ENCODE measurements at places on chromosomes 4 and X.

- DNase-seq = no peak
Measured at GRCh38 chr4:61079976-61080375, 120.2 kb upstream of the ADGRL3 start.

- no peak for DNase-seq
Measured at GRCh38 chr4:156693557-156693956, 278.0 kb downstream of the PDGFC start.

DNA sequence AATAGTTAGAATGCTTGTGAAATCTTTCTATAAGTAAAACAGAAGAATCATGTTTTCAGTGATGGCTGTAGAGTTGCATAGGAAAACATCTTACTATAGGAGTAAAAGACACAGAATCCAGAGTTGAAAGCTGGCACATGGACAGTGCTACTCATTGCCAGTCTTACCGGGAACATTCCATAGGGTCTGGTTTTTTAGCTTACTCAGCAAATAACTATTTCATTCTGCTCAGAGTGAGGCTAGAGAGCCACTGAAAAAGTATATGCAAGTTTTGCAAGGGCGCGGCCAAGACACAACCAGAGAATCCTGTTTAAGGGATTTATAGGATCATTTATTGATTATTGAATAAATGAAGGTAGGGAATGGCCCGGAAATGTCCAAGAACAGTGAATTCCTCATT, 60.3 kb downstream of the MTHFD2L start:
- no peak for DNase-seq

DNA sequence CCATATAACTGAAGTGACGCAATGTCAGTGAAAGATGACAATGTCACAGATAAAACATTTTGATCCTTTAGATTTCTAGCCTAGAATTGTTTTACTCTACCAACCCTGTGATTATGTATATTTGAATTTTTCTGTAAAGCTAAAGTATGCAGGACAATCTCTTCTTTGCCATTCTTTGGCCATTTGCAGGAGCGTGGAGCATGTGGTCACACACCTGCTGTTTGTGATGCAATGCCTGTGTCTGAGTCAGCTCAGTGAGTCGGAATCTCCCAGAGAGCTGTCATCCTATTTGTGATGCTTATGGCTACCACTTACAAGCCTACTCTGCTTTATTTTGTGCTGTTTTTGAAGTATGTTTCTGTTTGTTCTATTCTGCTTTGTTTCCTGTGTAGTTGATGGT, 214.5 kb downstream of the NAF1 start:
- DNase-seq = no peak

- DNase-seq = no peak
Measured at GRCh38 chr4:686413-687040, 2.4 kb downstream of the SLC49A3 start.

GRCh38 chr4:142334931-142335330, 511.2 kb downstream of the INPP4B start:
- no peak for DNase-seq

- DNase-seq = no peak
Measured at GRCh38 chrX:20680998-20681397, 414.3 kb upstream of the RPS6KA3 start.

DNA sequence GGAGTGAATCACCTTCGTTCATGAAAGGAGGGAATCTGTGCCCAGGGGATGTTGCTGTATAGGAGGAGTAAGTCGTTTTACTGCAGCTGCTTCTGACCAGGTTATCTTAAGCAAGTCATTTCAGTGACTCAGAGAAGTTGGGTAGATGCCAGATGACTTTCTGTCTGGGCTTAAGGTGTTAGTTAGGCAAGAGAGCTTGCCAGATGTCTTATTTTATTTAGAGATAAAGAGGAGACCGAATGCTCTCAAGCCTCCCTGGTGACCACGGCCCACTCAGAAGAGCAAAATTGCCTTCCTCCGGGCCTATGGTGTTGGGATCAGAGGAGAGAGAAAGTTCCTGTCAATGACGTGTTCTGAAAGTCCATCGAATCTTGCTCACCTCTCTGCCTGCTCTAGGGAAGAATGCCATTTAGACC, 16.3 kb upstream of the ZNF827 start:
- DNase-seq = no peak

GRCh38 chr4:123415576-123415975, 19.0 kb downstream of the SPRY1 start:
- DNase-seq = no peak

DNA sequence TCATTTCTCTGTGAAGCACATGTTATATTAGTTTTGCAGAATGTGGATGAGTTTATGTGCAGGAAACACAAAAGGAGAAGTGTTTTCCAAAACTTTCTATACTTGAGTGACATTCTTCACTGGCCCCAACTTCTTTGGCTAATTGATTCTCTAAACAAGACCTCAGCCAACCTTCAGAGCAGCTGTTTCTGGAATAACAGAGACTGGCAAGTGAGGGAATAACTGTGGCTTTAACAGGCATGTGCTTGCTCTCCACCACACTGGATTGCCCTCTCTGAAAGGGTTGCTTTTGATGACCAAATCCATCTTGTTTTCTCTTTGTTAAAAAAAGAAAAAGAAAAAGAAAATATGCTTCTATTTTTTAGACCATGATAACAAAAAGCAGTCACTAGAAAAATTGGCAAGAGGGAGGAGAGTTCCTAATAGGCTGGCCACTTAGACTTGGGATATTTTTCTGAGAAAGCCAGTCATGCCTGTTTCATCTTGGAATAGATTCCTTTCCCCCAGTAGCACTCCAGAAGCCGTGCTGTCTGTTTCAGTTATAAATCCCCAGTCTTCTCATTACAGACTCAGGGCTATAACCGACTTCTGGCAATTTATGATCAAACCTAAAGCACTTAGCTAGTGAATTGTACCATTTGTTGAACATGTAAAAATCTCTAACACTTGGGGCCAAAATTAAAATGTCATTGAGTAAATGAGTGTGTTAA, 295.0 kb upstream of the NR3C2 start:
- DNase-seq = no peak

- no peak for DNase-seq
Measured at GRCh38 chr4:2154215-2154740, 87.6 kb downstream of the HAUS3 start.

DNA sequence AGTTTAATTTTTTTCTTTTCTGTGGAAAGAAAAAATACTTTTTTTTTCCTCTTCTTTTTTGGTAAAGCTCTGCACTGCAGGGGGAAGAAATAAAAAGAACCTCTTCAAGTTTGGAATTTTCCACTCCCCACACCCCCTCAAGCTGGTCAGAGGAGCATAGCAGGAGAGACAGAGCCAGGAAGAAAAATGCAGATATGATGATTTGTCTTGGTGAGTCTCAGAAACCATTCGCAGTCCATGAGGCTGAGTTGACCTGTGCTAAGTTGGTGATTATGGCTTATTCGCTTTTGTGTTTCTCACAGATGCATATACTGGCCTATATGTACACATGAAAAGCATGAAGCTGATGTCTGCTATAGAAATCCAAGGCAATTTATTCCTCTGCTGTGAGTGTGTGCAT, 205.9 kb downstream of the LDB2 start:
- DNase-seq = no peak

GRCh38 chr4:186740822-186741221, 17.2 kb upstream of the FAT1 start:
- no peak for DNase-seq

DNA sequence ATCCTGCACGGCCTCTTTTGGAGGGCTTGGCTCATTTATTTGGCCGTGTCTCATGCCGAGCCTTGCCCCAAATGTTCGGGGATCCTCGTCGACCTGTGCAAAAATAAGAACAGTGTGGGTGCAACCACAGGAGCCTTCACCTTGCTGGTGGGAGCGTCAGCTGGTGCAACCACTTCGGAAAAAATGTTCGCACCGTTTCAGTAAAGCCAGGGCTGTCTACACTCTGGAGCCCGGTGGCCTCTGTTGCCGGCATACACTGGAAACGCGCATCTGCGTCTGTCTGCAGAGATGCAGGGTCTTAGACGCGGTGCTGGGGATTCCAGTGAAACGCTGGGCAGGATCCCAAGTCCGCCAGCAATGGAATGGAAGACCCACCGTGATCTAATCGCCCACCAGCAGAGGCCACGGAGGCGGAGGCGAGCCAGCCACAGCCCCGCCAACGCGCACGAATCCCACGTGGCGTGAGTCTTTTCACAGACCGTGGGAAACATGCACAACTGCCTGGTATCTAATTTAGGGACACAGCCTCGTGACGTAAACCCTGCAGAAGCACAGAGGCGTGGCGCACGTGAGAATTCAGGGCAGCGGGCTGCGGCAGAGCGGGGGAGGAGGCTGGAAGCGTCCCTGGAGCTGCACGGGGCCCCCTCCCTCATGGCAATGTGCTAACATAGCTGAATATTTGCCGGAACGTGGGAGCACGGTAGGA, 13.8 kb upstream of the MXD4 start:
- DNase-seq = no peak

GRCh38 chr4:168572002-168572401, 75.2 kb downstream of the PALLD start:
- no peak for DNase-seq

DNA sequence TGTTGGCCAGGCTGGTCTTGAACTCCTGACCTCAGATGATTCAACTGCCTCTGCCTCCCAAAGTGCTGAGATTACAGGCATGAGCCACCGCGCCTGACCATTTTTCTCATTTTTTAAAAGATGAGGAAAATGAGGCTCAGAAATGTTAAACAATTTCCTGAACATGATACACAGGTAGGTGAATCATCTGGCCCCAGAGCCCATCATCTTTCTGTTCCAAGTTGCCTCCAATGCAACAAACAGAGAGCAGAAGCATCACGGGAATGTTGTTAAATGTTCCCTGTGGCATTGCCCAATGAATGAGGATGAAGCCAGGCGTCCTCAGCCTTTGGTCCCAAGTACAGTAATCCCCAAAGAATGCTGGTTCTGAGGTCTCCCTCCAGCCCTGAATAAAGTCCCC, 31.3 kb upstream of the ANXA5 start:
- DNase-seq = peak; percentile 40

GRCh38 chr4:14345356-14345775, 656.9 kb upstream of the CPEB2 start:
- DNase-seq = peak; percentile 39

DNA sequence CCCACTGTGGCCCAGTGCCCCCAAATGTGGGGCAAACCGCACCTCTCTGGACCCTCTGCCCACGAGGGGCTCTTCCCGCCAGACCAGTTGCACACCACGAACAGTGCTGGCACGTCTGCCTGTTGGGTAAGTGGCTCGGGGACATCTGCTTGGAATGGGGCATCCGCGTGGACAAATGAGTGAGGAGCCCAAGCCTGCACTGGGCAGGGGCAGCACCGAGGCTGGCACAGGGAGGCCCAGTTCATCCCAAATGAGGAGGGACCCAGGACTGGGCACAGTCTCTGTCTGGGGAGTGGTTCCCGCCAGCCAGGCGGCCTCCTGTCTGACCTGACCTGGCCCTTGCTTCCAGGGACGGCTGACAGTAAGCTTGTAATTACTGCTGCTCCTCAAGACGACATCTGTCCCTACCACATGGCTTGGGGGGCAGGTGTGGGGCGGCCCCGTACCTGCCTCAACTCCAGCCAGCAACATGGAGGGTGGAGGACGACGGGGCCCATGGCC, 3.2 kb downstream of the SPON2 start:
- DNase-seq = no peak

DNA sequence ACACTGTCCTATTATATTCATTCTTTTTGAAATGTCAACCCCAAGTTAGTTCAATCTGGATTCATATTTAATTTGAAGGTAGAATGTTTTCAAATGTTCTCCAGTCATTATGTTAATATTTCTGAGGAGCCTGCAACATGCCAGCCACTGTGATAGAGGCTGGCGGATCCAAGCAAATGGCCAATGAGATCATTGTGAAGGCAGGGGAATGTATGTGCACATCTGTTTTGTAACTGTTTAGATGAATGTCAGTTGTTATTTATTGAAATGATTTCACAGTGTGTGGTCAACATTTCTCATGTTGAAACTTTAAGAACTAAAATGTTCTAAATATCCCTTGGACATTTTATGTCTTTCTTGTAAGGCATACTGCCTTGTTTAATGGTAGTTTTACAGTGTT, 1.6 kb downstream of the CXCL1 start:
- DNase-seq = no peak

GRCh38 chr4:147012059-147012707, 66.5 kb upstream of the TTC29 start:
- no peak for DNase-seq

GRCh38 chr4:5114950-5115349, 63.7 kb downstream of the STK32B start:
- no peak for DNase-seq

DNA sequence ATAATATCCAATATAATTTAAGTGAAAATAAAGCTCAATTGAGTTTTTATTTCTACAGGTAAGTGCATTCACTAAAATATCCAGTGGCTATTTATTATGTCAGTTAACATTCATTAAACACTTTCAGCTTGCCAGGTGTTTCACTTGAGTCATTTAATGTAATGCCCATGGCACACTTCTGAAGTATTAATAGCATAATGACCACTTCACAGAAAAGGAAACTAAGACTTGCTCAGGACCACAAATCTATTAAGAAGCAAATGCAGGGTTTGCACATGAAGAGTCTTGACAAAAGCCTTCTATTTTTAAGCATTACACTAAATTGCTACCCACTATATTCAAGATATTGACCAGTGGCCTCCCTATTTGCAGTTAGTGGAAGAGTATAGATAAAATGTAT, 612.7 kb downstream of the KCTD8 start:
- DNase-seq = no peak

- no peak for DNase-seq
Measured at GRCh38 chr4:133150486-133151340, 1.6 kb downstream of the PCDH10 start.

GRCh38 chrX:9324676-9325075, 140.2 kb upstream of the TBL1X start:
- no peak for DNase-seq

DNA sequence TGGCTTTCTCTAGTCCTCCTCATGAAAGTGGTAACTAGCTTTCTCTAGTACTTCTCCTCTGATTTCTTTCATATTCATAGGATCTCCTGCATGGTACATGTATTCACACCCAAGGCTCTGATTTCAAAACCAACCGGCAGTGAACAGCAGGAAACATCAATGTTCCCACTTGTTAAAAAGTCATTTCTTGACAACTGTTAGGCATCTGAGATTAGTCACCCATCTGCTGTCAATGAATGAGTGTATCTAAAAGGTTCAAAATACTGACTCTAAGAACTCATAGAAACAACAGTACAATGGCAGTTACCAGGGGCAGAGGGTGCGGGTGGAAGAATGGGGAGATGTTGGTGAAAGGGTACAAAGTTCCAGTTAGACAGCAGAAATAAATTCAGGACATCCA, 31.5 kb upstream of the PUDP start:
- no peak for DNase-seq

DNA sequence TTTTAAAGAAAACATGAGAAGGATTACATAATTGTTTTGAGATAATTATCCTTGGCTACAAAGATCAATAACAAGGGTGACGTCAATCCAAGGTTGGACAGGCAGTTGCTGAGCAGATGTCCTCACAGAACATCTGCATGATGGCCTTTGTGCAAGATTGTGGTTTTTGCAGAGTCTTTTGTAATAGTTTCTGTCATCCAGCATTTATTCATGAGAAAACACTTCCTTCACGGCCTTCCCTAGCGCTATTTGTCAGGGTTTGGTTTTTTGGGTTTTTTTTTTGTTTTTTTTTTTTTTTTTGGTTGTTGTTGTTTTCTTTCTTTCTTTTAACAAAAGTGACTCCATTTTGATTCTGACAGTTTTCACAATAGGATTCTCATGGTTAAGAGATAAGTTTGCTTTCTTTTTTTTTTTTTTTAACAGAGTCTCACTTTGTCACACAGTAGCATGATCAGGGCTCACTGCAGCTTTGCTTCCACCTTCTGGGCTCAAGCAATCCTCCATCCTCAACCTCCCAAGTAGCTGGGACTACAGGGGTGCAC, 31.5 kb upstream of the ELF2 start:
- DNase-seq = no peak

GRCh38 chr4:143554728-143555597, 41.5 kb downstream of the SMARCA5 start:
- no peak for DNase-seq

Measured in amniotic stem cell (primary cell).